ENCODE measurements at places on chromosomes 5 and 9.

- no peak for DNase-seq
These were observed 708.6 kb downstream of the DTWD2 start for GRCh38 chr5:118279540-118280294.

- DNase-seq, result no peak
These were observed 46.1 kb downstream of the ARHGEF28 start for GRCh38 chr5:73672132-73672531.

GRCh38 chr5:135324897-135325650 lies 74.0 kb downstream of the MACROH2A1 start:
- no peak for DNase-seq

GRCh38 chr5:77881528-77881927 lies 105.4 kb upstream of the TBCA start:
- no peak for DNase-seq

DNA sequence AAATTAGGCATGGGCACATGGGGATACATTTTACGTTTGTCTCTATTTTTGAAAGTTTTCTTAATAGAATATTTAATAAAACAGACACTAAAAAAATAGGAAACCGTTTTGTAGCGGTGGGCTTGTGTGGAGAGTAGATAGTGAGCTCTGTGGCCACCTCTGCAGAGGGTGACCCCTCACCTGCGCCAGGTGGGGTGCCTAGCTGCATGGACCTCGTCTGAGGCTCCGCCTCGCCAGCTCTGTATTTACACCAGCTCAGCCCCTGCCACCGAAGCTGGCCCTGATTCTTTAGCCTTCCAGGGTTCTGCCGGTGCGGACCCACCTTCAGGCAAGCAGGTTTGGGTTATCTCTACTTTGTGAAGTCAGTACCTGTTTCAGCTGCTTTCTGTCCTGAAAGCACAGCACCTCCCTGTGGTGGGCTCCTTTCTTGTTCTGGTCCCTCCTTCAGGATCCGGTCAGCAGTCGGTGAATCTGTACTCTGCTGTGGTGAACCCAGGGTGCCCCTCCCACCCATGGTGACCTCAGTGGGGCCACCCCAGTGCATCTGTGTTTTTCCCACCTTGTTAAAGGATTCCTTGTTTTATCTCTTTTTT lies 105.2 kb upstream of the CACNA1B start:
- no peak for DNase-seq

DNA sequence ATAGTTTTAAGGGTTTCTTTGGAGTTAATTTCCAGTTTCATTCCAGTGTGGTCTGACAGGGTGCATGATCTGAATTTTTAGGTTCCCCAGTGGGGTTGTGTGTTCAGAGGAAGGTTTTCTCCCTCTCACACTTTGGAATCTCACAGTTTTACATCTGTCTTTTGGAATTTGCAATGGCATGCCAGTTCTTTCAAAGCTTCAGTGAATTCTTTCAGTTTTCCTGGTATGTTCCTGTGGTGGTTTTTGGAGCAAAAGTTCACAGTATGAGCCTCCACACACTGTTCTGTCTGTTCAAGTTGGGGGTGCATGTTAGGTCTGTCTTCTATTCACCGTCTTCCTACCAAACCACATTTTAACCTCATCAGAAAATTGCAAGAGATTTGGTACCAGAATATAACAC lies 624.2 kb downstream of the KCTD16 start:
- DNase-seq, result no peak

DNA sequence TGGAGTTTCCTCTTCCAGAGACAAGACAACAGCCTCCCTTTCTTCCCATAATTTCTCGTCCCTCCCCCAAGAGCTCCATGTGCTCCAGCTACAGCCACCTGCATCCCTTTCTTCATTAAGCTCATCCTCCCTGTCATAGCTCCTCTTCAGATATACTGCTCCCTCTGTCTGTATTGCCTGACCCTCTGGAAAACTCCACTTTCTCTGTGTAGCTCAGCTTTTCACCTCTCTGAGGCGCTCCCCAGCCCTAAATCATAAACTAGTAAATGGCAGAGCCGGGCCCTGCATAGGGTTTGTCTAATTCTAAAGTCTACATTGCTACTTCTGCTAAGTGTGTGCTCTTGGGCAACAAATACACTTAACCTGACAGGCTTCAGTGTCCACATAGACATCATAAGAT lies 8.8 kb upstream of the PLIN2 start:
- DNase-seq, result no peak

All from LoVo (cell line).